ENCODE measurements at places on chromosomes 6 and 20. TPM values are rescaled to one million over a fixed set of nuclear protein-coding genes. Genes with fewer than 3 reads are reported as not detected.

Gene PROKR2
- total RNA-seq, result not detected

Gene NMBR
- not detected for total RNA-seq

Gene TAAR9
- not detected for total RNA-seq

Gene HFE
- total RNA-seq, result 14.6 TPM

Gene SCAND1
- total RNA-seq, result 70.3 TPM

Gene CST2
- total RNA-seq, result 0.27 TPM

Gene VSTM2L
- total RNA-seq, result 16.6 TPM

Gene RAD21L1
- total RNA-seq, result not detected

Gene LST1
- total RNA-seq, result 0.36 TPM

Gene IPCEF1
- total RNA-seq, result 0.02 TPM

Gene HLA-DQA1
- not detected for total RNA-seq

Gene PROCR
- total RNA-seq, result 142 TPM

Gene SOX12
- total RNA-seq, result 25.4 TPM

Gene ZKSCAN8
- total RNA-seq, result 3.8 TPM

Gene RAET1G
- total RNA-seq, result 6.8 TPM

Gene OVOL2
- not detected for total RNA-seq

Gene GNAS-AS1
- total RNA-seq, result not detected

Gene MYT1
- total RNA-seq, result 0.44 TPM

Gene MPIG6B
- not detected for total RNA-seq

Gene TBCC
- total RNA-seq, result 16.3 TPM

Gene ECT2L
- not detected for total RNA-seq

Gene TGM3
- total RNA-seq, result not detected

Gene STX16
- total RNA-seq, result 29.4 TPM

Gene FITM2
- total RNA-seq, result 9.6 TPM

Gene AVP
- total RNA-seq, result not detected

Gene COL19A1
- total RNA-seq, result not detected

Gene SOX18
- 1.1 TPM for total RNA-seq

Gene FNDC1
- 0.13 TPM for total RNA-seq

Gene HAO1
- not detected for total RNA-seq

Gene TSBP1
- not detected for total RNA-seq

Gene CCDC170
- total RNA-seq, result 0.12 TPM

Gene BHLHE23
- total RNA-seq, result not detected

Gene DYNLT1
- total RNA-seq, result 117 TPM

Gene MLN
- not detected for total RNA-seq

Gene MOG
- not detected for total RNA-seq

Gene HCRTR2
- not detected for total RNA-seq

Gene OR10C1
- total RNA-seq, result not detected
